Hematopoietic multipotent progenitor cell treated with erythropoietin and hydrocortisone succinate and interleukin-3 and kit ligand, for 8 days (in vitro differentiated cells): ENCODE measurements at places on chromosomes 1 and 21.
A peak's percentile ranks its signal among the peaks of the same experiment; 100 is the strongest.

GRCh38 chr1:15095496-15095875 is 58.1 kb upstream of the TMEM51 start:
- no peak for DNase-seq

GRCh38 chr1:102315096-102315495 is 318.4 kb upstream of the OLFM3 start:
- DNase-seq = no peak

GRCh38 chr1:66317248-66317515 is 216.8 kb upstream of the SGIP1 start:
- DNase-seq = no peak

GRCh38 chr21:29181799-29182470 is 51.5 kb downstream of the MAP3K7CL start:
- no peak for DNase-seq

GRCh38 chr1:3717715-3718601 is 34.3 kb upstream of the CCDC27 start:
- DNase-seq = peak; percentile 19

DNA sequence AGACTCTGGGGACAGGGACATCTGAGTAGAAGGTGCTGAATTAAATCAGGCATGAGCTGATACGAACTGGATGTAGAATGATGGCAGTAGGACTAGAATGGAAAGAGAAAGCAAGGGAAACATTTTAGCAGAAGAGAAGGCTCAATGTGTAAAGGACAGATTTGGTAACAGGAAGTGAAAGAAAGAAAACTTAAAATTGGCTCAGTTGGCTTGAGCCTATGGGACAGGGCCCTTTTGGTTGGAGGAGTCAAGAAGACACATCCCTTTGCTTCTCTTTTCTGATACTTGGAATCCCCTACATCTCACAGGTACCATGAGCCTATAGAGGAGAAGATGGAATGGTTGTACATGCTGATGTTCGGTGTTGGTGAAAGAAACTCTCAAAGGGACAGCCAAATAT is 300.6 kb upstream of the PLXNA2 start:
- no peak for DNase-seq

GRCh38 chr1:20865001-20865400 is 77.9 kb upstream of the HP1BP3 start:
- DNase-seq = no peak

- DNase-seq = no peak
Measured at GRCh38 chr1:24584171-24584647, 28.3 kb downstream of the NCMAP start.

GRCh38 chr1:37105911-37106310 is 71.6 kb upstream of the GRIK3 start:
- DNase-seq = no peak

DNA sequence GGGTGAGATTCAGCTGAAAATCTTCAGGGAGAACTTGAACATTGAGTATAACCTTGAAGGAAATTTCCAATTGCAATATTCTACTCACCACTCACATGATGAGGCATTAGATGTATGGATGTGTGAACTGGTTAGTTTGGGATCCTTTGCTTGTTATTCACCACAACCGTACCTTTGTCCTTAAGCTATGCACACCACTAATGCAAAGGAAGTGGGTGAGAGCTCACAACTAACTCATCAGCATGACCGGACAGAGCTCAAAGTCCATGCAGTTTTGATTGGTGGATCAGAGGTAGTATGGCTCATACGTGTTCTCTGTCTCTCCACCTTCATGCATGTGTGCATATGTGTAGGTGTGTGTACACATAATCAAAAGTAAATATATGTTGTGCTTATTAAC is 43.5 kb upstream of the MROH9 start:
- DNase-seq = no peak

GRCh38 chr1:225654688-225655508 is 2.0 kb upstream of the ENAH start:
- no peak for DNase-seq

GRCh38 chr1:113321771-113322387 is 68.4 kb upstream of the MAGI3 start:
- DNase-seq = no peak

- DNase-seq = no peak
Measured at GRCh38 chr1:154777781-154778180, 92.3 kb downstream of the KCNN3 start.

DNA sequence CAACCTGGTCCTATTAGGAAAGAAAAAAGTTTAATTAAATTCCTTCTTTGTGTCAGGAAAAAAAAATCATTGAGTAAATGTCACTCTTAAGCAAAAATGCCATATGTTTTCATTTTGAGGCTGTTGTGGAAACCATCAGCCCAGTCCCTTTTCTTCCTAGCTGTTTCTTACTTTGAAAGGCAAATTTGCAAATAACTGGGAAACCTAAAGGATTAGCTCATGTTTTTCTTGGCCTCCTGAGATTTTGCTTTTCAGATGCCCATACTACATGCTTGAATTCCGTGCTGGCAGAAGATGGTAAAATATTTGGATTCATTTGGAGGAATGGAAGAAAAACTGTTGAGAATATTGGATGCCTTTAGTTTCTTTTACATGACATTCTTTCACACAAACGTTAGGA is 182.1 kb upstream of the ADAMTS5 start:
- no peak for DNase-seq

DNA sequence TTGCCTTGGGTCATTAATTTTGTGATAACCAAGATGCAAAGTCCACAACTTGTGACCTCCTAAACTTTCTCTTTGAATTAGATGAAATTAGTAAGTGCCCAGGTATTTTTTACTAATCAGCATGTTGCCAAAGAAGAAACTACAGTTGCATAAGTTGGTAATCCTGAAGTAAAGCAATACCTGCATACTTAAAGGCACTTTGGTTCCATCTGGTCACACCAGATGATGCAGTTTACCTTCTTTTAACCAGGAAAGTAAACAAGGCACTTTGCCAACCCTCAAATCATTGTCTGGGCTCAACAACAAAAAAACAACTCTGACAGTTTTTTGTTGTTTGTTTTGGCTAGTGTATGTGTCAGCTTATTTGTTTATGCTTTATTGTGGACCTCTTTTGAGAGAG is 55.5 kb upstream of the DYNLT5 start:
- DNase-seq = no peak

DNA sequence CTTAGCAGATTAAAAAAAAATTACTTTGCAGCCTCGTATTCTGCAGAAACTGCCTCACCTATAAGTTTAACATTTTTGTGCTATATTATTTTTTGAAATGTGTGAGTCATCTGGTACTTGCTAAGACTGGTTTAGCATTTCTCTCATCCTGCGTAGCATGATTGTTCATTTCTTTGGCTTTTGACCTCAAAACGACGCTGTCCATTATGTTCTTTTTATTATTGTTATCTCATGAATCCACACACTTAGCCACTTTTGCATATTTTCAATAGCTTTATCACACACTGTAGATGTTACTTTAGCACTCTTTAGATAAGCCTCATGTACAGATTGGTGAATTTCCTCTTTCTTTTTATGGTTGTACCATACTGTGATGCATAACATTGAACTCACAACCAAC is 1004.9 kb upstream of the NCAM2 start:
- peak; percentile 1 for DNase-seq

DNA sequence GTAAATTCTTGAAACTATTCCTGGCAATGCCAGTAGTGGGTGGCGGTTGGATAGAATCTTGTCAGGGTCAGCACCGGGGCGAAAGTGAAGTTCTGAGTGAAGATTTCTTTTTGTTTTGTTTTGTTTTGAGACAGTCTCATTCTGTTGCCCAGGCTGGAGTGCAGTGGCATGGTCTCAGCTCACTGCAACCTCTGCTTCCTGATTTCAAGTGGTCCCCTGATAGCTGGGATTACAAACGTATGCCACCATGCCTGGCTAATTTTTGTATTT is 33.3 kb downstream of the PCNT start:
- no peak for DNase-seq

DNA sequence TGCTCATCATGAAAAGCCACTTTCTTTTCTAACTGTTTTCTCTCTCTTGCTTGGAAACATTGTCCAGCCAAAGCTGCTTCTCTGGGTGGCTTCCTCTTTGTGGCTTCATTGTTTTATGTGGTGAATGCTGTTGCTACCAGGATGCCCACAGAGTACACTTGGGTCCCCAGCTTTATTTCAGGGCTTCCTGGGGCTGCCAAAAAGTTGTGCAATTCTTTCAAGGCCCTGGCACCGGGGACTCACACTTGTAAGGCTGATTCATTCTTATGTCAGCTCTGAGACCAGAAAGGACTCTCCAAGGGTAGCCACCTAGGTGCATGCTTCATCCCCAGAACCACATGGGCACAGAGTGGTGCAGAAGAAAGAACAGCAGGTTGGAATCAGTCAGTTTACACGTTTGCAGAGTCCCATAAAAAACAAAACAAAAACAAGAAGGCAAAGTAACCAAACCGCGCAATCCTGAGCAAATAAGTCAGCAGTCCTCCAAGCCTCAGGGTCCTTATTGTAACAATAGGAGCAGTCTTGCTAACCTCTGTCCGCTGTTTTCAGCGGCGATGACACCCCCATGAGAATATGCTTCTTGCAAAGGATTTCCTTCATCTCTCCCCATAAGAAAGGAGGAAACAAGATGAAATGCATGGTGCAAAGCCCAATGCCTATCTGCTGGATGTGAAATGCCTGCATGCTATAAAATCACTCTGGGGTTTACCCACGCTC is 89.9 kb upstream of the SSX2IP start:
- DNase-seq = peak; percentile 8

- peak; percentile 47 for DNase-seq
Measured at GRCh38 chr1:21552715-21553114, 43.5 kb downstream of the ALPL start.

GRCh38 chr21:27300770-27301169 is 333.9 kb upstream of the ADAMTS5 start:
- DNase-seq = no peak

- peak; percentile 67 for DNase-seq
Measured at GRCh38 chr1:17335821-17336710, 28.1 kb downstream of the PADI4 start.

DNA sequence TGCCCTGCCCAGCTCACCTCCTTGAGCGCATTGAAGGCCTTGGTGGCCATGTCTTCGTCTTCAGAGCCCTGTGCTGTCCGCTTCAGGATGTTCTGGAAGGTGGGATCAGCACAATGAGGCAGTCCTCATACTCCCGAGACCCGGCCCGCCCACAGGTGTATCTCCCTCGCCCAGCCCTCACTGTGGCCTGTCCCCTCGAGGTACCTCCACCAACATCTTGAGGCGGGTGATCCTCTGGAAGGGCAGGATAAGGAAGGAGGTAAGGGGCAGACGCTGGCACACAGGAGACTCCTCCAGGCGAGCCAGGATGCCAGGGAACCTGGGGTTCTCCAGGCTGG is 7.1 kb downstream of the ARHGEF19 start:
- DNase-seq = no peak

GRCh38 chr1:53410100-53410541 is 49.1 kb upstream of the DMRTB1 start:
- DNase-seq = no peak

DNA sequence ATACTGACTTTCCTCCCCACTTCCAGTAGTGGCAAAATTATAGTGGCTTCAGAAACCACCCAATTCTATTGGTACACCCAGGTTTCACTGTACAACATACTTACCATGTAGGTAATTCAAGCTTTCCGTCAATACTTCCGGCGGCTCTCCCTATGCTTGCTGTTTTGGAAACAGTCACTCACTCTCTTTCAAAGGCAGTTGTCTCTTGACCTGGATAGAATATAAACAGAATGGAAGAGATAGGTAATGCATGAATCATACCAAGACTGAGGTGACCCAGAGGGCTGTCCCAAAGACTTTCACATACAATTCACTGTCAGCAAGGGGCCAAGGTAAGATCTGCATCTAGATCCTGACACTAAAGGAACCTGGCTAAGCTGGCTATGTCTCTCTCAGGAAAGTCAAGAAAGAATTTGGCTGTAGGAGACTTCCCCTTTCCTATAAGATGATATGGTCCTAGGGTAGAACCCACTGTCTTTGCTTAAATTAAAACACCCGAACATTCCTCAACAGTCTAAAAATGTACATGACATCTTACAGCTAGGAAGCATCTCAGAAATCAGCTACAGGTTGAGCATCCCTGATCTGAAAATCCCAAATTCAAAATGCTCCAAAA is 59.6 kb downstream of the LUZP1 start:
- DNase-seq = no peak

GRCh38 chr1:220307607-220308006 is 35.4 kb upstream of the RAB3GAP2 start:
- no peak for DNase-seq

GRCh38 chr1:157274698-157275534 is 136.7 kb upstream of the ETV3 start:
- DNase-seq = peak; percentile 69

GRCh38 chr1:177164380-177165068 is at the start of gene ASTN1:
TSS of gene ASTN1 (minus strand) at chr1:177164712. CDS start at chr1:177164676, 36 bp downstream.
- no peak for DNase-seq

DNA sequence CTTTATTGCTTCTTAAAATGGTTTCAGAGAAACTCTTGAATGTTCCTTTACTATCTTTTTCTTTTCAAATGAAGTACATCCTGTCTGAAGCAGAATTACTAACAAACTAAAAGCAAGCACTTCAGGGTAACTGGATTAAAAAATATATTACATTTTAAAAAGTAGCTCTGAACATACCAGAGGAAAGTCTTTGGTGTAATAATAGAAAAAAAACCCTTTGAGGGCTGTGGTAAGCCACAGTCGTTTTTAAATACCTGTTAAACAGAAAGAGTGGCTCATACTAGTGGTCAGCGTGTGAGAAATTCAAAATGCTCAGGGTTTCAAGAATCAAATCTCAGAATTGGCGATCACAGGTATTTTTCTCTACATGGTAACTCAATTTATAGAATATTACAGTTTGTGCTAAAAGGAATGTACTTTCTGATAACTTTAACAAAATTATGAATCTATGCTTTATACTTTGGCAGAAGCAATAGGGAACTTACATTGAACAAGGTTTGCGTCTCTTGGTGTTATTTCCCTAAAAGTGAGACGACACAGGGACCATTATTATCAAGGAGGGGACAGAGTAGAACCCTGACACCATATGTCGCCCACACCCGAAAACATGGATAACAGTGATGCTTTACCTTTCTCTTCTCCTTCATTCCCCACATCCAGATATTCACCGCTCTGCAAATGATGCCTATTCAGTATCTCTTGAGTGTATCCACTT is 97.0 kb upstream of the DPH5 start:
- DNase-seq = no peak

DNA sequence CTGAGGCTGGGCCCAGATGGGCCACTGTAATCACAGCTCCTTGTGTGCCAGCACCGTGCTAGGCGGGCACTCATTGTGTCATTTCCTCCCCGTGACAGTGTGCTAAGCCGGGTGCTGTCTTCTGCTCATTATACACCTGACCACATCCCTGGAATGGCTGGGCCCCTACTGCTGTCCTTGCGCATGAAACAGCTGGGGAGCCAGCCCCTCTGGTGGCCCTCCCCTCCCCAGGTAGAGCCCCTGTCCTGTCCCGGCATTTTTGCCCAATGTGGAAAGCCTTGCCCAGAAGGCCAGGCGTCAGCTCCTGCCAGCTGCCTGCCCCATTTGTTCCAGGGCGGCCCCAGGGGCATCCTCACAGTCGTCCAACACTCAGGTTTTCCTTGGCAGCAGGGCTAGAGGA is 107.4 kb upstream of the CASZ1 start:
- DNase-seq = no peak
